ENCODE measurements at places on chromosomes 7 and 10. TPM values are rescaled to one million over a fixed set of nuclear protein-coding genes. Genes with fewer than 3 reads are reported as not detected.

The DHX32 gene
- total RNA-seq = 57.5 TPM

The TEX47 gene
- total RNA-seq = not detected

The HHEX gene
- total RNA-seq = 7.1 TPM

The SFTPA1 gene
- not detected for total RNA-seq

The MNX1 gene
- total RNA-seq = not detected

The OR2A12 gene
- total RNA-seq = not detected

The SLC13A4 gene
- under 0.01 TPM for total RNA-seq

The CAV2 gene
- total RNA-seq = 229 TPM

The AGR2 gene
- not detected for total RNA-seq

The AKR1D1 gene
- not detected for total RNA-seq

The ANXA11 gene
- 55.6 TPM for total RNA-seq

The PLXNA4 gene
- 7.9 TPM for total RNA-seq

The NKX2-3 gene
- total RNA-seq = not detected

The RSPH10B2 gene
- total RNA-seq = not detected

The ADRB1 gene
- under 0.01 TPM for total RNA-seq

The DOCK1 gene
- total RNA-seq = 77.5 TPM
